ENCODE measurements at places on chromosomes 5 and 9. TPM values are rescaled to one million over a fixed set of nuclear protein-coding genes. Genes with fewer than 3 reads are reported as not detected.

Gene UBTD2
- 21.5 TPM for total RNA-seq

Gene GRM6
- total RNA-seq: not detected

Gene GLRA1
- not detected for total RNA-seq

Gene C9orf57
- not detected for total RNA-seq

Gene OLFML2A
- 1.7 TPM for total RNA-seq

Gene SPATA31D4
- total RNA-seq: not detected

Gene PCDHA6
- 1.3 TPM for total RNA-seq

Gene IFNA2
- total RNA-seq: not detected

Gene TMEM215
- total RNA-seq: not detected

Gene SIT1
- total RNA-seq: 1.6 TPM

Gene PCDHB10
- total RNA-seq: 0.41 TPM

Gene DDX4
- not detected for total RNA-seq

Gene NUTM2G
- not detected for total RNA-seq

Gene MAT2B
- 74.7 TPM for total RNA-seq

Gene SLC25A2
- total RNA-seq: 0.72 TPM

Gene SLC46A2
- total RNA-seq: not detected

Gene PCDHB5
- total RNA-seq: 0.45 TPM

Gene B4GALT7
- 16.8 TPM for total RNA-seq

Gene PCDHGB2
- total RNA-seq: 5.7 TPM

Gene F2RL1
- total RNA-seq: 3.1 TPM

Gene SAXO1
- 0.18 TPM for total RNA-seq

Gene NELFB
- total RNA-seq: 43.7 TPM
